GM03348 (cell line): ENCODE measurements at places on chromosomes 12 and 14.

DNA sequence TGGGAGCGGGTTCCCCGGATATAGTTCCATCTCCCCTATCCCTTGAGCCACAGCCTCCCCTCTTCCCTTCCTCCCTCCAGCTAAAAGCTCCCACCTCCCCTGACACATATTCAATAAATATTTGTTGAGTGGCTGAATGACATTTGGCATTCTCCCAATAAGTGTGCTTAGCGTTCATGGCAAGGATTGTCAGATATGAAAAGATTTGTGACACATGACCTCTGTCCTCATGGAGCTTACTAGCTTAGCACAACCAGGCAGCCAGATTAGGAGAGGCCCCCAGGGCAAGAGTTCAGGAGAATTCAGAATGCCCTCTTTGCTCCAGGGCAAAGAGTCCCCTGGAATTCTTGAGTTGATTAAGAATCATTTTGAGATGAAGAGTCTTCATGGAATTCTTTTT is 22.5 kb upstream of the SLC6A12 start:
- no peak for DNase-seq

DNA sequence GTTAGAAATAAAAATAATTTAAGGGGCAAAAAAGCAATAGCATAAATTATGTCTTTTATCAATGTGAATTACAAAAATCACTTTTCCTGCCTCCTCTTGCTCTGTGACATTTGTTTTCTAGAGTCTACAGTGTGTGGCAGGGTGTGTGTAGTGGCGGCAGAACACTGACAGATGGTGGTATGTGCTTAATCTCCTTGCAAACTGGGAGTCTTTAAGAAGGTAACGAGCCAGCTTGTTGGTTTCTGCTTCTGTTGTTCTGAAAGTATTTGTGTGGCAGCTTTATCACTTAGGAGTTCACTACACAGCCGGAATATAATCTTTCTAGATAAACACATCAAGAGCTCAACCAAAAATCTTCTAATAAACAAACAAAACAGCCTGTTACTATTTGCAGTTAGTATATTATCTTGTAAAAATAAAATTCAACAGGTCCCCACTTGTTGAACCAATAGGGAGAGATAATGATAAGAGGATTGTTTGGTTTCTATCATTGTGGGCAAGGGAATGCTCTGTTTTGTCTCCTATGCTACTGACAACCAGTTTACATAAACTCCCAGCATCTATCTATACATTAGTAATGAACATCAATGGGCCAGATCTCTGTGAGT is 13.0 kb downstream of the CDKL1 start:
- DNase-seq, result no peak

- DNase-seq, result no peak
Measured at GRCh38 chr12:131321988-131322387, 368.3 kb downstream of the ADGRD1 start.

GRCh38 chr12:42586268-42586667 is 3.3 kb downstream of the PRICKLE1 start:
- DNase-seq, result no peak

- no peak for DNase-seq
Measured at GRCh38 chr12:95335948-95336347, 118.3 kb downstream of the VEZT start.

DNA sequence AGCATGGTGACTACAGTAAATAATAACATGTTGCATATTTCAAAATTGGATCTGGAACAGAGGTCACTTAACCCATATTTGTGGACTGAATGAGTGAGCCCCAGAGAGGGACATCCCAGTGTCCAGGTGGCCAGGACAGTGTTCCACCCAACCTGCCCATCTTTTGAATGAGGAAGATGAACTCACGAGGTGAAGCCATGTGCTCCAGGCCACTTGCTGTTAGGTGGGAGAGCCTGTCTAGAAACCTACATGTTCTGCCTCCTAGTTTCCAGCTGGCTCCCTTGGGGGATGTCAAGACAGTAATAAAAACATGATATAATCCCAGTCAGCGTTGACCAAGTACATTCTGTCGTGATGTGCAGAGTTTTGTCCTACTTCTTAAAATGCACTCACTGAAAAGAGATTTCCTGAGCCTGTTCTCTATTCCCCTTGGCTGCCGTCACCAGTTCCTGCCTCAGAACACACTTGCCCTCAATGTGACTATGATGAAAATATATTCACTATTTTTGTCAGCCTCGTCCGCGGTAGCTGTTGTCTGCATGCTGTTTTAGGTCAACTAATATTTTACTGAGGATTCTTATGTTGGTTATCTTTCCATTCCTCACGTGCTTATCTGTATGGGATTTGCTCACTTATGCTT is 25.7 kb downstream of the TSPAN9 start:
- DNase-seq, result no peak

GRCh38 chr12:117844114-117844830 is 124.5 kb downstream of the KSR2 start:
- no peak for DNase-seq

DNA sequence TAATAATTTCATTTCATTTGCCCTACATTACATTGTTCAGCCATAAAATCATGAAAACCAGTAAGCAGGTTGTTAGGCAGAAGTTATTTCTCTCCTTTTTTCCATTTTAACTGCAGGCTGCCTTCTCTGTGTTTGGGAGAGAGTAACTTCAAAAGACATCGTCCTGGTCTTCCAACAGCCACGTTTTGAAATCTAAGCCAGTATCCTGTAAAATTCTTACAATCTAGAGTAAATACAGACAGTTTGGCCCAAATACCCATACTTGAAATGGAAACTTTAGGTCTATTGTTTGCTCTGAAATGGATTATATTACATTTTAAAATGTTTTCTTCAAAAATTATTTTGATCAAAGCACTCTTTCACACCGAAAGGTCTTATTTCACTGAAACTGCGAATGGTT is 66.1 kb upstream of the SLCO1C1 start:
- DNase-seq, result no peak

DNA sequence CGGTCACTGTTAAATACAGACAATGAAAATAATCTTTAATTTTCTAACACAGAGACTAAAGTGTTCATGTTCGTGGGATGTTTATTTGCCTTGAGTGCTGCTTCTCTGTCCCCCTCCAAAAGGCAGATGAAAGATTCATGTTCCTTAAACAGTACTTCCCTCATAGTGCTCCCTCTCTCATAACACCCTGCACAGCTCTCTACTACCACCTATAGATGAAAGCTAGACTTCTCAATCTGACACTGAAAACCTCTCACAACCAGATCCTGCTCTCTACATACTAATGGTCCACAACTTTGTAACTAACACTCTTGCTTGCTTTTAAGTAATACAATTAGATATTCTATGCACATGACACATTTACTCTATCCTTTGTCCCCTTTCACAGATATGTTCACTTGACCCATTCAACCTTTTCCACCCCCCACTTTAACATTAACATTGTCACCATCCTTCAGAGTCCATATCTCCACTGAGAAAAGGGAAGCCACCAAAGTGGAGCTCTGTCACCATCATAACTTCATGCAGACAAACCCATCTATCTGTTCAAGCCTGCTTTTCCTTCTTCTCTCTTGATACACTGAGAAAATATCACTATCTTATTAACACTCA is 266.4 kb upstream of the USP15 start:
- DNase-seq, result peak; percentile 28

DNA sequence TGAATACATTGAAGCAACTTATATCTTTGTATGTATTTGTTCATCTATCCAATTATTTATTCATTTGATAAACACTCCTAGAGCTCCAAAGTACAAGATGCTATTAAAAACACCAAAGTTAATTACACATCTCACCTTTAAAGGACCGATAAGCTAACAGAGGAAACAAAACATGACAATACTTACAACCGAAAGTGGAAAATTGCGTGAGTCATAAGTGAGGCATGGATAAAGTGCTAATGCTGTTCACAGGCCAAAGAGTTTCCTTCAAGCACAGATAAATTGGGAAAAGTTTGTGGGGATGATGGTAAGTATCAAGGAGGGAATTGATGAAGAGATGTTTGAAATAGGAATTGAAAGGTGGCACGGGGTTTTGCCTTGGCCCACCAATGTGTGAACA is 172.8 kb upstream of the KITLG start:
- peak; percentile 38 for DNase-seq

DNA sequence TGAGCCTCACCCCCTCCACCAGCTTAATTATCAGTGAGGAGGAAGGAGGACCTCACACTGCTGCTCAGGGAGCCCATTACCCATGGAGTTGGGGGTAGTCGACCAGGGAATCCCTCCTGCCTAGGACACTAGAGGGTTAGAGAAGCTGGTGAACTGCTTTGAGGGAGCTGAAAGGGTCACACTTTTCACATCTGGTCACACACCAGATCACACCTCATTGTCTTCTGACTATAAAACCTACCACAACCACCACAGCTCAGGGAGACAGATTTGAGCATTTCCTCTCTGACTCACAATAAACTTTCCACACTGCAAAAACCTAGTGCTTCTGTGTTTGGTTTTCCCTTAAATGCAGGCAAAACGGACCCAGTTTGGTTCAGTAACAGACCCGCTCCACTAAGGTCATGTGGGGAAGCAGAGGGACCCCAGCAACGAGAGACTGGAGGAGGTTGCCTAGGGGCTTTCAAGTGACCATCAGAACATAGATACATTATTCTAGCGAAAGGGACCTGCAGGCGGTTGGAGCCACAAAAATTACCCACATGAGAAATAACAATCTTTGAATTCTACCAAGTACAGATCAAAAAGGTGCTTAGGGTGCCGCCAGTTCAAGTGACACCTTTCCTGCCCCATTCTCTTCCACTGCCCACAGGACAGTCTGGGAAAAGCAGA is 151.4 kb upstream of the AVPR1A start:
- no peak for DNase-seq

DNA sequence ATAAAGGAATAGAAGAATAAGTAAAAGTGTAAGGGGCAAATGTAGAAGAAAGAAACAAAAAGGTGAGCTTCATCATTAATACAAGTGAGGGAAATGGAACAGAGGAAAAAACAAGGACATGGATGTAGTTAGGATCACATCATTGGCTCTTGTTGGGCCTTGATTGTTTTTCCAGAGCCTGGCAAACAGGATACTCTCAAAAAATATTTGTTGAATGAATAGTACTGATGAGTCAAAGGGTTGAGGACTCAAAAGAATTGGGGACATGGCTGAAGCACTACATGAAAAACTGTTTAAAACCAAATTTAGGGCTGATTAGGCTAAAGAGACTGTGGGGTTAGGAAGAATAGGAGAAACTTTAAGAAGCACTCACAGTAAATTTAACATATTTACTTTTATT is 11.4 kb upstream of the SRP54 start:
- peak; percentile 57 for DNase-seq

- DNase-seq, result no peak
Measured at GRCh38 chr14:96162741-96163140, 41.9 kb upstream of the BDKRB2 start.

GRCh38 chr12:78870539-78870938 is 6.0 kb downstream of the SYT1 start:
- no peak for DNase-seq

DNA sequence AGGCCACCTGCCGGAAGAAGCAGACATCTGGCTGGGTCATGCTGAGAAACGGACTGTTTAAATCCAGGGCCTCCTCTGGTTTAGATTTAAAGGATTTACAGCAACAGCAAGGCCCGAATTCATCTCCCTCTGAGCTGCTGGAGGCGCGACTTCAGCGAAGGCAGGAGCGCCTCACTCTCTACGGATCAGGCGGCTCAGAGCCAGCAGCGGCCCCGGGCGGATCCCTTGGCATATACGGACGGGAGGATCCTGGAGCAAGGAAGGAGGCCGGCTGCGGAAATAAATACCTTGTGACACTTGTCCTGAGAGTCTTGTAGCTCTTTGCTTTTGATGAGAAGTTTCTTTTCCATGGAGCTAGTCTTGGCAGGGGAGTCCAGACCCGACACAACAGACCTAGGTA is 92.4 kb downstream of the CIT start:
- no peak for DNase-seq

GRCh38 chr12:108253540-108253939 is 85.6 kb downstream of the CMKLR1 start:
- no peak for DNase-seq

DNA sequence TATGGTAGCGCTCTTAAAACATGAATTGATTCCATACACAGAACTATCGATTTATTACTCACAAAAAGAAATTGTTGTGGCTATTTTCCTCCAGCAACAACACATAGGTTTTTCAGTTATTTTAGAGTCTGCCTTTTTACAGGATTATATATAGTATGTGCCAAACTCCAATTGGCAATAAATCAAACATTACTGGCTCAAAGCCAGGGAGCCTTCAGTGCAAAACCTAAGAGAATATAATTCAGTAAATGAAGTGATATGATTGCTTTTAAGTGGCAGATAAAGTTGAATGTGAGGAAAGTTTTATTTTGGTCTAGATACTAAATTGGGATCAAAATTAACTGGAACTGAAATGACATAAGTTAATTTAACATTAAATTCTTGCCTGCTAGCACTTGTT is 234.8 kb downstream of the PIK3C2G start:
- no peak for DNase-seq

- DNase-seq, result peak; percentile 98
Measured at GRCh38 chr14:103528587-103529382, at the start of gene TRMT61A. TSS of gene TRMT61A (plus strand) at chr14:103529196. CDS start at chr14:103529979, 783 bp downstream.

DNA sequence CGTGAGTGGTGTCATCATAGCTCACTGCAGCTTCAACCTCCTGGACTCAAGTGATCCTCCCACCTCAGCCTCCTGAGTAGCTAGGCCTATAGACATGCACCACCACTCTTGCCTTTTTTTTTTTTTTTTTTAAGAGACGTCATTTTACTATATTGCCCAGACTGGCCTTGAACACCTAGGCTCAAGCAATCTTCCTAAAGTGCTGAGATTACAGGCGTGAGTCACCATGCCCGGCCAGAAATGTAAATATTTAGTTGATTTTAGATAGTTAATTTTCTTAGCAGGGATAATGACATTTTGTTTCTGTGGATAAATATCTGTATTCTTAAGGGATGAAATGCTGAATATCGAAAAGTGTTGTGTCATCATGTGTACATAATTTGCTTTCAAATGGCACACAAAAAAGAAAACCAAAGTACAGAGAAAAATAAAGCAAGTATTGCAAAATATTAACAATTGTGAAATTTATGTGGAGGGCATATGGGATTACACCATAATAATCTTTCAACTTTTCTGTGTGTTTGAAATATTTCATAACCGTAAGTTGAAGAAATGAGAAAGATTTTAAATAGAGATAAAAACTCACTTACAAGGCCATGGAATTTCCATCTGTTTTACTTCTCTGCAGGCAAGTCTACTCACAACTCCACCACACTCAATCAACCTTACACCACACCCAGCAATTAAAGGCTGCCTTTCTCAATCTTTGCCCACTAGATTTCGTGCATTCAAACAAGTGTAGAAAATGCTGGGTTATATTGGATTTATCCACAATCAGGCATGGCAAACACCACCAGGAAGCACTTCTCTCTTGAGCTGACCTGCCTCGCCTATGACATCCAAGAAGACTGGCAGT is 93.7 kb downstream of the SPTSSA start:
- DNase-seq, result peak; percentile 70

DNA sequence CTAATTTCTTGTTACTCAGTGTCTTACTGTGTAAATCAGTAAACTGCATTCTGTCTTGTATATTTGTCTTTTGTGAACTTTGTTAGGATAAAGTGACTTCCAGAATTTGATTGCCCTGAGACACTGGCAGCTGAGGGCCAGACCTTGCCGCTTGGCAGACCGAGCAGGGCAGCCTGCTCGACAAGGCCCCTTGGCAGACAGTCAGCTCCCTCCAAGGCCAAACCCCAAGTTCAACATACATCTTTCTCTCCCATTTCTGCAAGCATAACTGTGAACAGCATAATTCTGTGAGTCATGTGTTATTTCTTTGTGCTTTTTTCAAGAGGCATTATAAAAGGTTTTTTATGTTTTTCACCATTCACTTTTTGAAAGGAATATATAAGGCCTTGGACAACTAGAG is 39.2 kb upstream of the BMAL2 start:
- no peak for DNase-seq
